ENCODE measurements at places on chromosomes 7 and 10.

- no peak for DNase-seq
Measured at GRCh38 chr7:117202511-117202910, 120.3 kb downstream of the WNT2 start.

- no peak for DNase-seq
Measured at GRCh38 chr7:1925349-1925748, 255.3 kb downstream of the ELFN1 start.

- DNase-seq, result no peak
Measured at GRCh38 chr10:124955243-124955642, 13.3 kb downstream of the ZRANB1 start.

GRCh38 chr10:105189463-105189800 is 548.3 kb downstream of the SORCS3 start:
- DNase-seq, result no peak

DNA sequence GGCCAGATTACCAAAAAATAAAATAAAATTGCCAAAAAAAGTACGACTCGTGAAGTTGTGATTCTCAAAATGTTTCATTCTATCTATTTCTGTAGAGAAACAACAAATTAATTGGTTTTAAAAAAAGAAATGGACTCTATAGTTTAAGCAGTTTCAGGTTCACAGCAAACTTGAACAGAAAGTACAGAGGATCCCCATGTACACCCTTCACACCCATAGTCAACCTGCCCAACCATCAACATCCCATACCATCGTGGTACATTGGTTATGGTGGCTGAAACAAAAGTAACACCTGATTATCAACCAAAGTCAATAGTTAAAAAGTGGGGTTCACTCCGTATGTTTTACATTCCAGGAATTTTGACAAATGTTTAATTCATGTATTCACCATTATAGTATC is 496.1 kb downstream of the ANKRD7 start:
- no peak for DNase-seq

- no peak for DNase-seq
Measured at GRCh38 chr10:131686781-131687420, 213.9 kb upstream of the PPP2R2D start.

DNA sequence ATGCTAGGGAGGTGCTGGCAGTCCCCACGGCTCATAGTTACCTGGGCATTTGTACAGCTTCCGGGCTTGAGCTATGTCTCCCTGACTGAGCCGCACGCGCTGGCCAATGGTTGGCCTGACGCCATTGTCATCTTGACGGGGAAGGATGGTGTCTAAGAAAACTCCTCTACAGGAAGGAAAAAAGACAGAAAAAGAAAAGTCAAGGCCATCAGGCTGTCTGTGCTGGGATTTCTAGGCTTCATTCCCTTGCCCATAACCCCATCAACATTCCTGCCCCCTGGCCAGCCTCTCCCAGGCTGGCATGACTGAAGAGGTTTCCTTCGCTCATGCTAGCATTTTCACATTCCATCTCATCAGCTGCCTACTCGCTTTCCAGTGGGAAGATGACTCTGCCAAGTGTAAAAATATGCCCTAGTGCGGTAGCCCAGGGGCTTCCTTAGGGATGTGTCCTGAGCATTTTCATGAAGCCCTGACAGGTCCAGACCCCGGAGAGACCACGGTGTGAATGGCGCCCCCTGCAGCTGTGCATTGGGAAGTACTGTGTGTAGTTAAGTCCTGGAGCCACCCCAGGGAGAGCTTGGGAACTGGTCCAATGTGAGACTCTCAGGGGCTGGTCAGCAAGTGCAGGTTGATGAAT is 54.5 kb upstream of the OPALIN start:
- no peak for DNase-seq

- no peak for DNase-seq
Measured at GRCh38 chr10:91627344-91628102, 5.3 kb downstream of the PPP1R3C start.

GRCh38 chr7:112509402-112509801 is 28.6 kb downstream of the LSMEM1 start:
- DNase-seq, result no peak

GRCh38 chr7:104444017-104444416 is 115.6 kb downstream of the LHFPL3 start:
- no peak for DNase-seq

DNA sequence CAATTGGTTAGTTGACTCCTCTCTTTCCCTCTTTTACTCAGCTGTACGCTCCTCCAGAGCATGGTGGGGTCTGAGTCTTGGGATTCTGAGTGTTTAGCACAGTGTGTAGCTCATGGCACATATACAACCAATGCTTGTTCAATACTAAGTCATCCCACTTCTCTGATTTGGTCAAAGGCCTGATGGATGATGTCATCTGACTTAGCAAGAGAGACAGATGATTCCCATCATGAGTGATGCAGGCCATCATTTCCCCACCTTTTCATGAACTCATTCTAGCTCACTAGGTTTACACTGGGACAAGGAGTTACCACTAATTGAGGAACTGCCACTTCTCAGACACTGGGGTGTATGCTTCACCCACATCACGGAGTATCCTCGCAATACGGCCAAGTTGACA is 3.8 kb downstream of the ICA1 start:
- DNase-seq, result no peak

- DNase-seq, result no peak
Measured at GRCh38 chr7:127933146-127933545, 98.1 kb downstream of the LRRC4 start.

DNA sequence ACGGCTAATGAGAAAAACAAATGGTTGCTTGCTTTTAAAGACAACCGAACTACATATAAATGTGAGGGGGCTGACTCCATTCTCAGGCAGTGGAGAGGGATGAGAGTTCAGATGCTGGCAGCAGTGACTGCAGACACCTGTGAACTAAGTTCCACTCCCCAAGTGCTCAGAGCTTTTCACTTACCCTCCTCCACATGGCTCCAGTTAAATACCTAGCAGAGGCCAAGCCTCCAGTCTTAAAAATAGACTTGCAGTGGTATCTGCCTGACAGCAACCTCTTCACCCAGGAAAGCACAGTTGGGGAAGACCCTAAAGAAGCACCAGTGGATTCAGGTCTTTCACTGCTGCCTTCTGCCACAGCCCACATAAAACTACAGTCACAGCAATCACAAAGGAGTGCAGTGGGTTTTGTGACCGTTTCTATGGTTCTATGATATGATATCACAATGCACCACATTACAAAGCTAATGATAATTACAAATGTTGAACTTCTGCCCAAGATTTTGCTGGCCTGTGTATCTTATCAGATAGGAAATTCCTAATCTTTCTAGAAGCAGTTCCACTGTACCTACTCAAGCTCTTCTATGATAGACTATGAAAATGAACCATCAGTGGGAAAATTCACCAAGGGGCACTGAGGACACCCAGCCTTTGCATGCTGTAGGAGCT is 3.3 kb upstream of the ABLIM1 start:
- no peak for DNase-seq

DNA sequence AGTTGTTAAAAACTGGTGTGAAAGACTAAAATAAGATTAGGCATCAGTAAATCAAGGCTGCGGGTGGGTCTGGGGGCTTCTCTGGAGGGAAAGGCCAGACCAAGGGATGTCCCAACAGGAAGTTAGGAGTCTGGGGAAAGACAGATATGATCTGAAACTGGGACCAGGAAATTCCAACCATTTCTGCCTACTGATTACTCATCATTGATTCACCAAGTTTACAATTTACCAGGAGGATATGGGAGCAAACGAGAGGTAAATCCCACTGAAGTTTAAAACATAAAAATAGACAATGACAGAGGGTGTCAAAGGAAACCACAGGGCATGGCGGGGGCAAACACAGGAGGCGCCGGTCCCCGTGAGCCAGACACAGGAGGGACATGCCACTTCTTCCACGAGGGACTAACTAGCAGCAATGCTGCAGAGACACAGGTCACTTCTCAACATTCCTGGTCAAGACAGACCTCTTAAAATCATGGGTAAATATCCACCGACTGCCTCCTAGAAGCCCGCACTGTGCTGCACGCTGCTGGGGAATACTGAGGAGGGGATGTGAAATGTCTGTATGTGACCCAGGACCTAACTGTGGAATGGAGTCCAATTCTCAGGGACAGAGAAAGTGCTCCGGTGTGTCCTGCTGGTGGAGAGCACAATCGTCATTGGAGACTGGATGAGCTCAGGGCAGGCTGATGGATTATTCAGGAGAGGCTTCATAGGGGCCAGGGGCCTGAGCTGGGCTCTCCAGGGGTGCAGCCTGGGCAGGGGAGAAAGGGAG is 153.4 kb upstream of the KLF14 start:
- DNase-seq, result no peak

DNA sequence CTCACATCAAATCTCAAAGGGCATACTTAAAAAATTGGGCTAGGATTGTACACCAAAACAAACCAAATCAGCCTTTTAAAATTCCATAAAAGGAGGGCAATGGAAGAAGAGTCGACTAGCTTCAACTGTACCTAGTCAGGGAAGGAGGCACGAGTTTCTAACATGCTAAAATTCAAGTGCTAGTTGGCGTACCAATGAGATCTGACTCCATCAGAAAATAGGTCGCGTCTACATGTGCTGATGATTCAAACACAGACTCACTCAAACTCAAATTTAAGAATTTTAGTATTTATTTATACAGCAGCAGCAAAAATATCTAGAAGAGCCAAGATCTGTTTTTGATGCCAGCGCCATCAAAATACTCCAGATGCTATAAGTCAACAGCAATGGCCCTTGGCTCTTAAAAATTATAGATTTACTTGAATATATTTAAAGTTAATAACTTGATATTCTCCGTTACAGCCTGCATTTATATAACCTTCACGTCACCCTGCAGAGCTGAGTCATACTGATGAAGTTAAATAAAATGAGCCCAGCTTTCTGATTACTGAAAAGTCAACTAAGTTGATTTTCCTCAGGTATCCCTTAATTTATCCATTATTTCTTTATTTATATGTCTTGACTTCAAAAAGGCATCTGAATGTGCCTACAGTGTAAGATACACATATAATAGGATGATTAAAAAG is 302.1 kb upstream of the IMMP2L start:
- DNase-seq, result no peak

- DNase-seq, result no peak
Measured at GRCh38 chr7:156577645-156578577, 62.7 kb upstream of the RNF32 start.
